ENCODE measurements at places on chromosomes 4 and X.

GRCh38 chr4:185335579-185335978 is 60.1 kb downstream of the LRP2BP start:
- DNase-seq = no peak

DNA sequence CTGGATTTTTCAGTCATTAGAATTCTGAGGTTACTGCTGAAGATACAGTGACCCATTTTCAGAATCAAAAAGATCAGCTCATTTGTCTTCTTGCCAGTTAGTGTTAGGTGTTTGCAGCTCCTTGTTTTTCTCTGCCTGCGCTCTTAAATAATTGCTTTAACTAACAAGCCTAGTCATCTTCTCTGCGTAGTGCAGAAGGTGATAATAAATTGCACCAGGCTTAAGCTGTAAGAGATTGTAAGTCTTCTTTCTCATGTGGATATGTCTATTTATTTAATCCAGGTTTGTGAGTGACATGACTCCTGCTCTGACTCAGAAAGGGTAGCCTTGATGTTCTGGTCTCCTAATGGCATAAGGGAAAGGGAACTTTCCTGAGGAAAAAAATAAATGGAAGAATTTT is 167.2 kb downstream of the CEP135 start:
- DNase-seq = no peak

DNA sequence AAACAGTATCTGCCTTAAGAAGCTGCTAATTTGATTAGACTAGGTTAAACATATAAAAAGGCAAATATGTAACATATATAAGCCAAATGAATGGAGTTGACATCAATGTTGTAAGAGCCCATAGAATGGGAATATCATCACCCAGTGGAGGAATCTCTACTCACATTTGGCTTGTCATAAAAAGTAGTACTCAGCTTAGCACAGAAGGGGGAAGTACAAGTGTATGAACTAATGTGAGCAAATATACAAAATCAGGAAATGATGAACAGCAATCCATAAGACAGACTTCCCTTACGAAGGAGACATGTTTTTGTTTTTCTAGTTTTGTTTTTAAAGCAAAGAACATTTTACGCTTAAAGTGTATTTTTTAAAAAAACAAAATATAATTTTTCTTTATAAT is 74.9 kb downstream of the MAB21L2 start:
- DNase-seq = no peak

GRCh38 chrX:118038614-118039365 is 77.8 kb downstream of the KLHL13 start:
- DNase-seq = no peak

DNA sequence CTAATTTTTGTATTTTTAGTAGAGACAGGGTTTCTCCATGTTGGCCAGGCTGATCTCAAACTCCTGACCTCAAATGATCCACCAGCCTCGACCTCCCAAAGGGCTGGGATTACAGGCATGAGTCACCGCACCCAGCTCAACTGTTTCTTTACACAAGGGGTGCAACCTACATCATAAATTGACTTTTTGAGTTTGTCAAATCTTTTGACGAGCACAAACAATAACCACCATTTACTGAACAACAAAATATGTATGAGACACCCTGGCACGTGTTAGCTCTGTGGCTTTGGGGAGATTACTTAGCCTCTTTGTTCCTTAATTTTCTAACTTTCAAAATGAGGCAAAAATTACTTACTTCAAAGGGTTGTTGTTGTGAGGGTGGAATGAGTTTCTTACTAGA is 23.5 kb upstream of the SLC34A2 start:
- no peak for DNase-seq

DNA sequence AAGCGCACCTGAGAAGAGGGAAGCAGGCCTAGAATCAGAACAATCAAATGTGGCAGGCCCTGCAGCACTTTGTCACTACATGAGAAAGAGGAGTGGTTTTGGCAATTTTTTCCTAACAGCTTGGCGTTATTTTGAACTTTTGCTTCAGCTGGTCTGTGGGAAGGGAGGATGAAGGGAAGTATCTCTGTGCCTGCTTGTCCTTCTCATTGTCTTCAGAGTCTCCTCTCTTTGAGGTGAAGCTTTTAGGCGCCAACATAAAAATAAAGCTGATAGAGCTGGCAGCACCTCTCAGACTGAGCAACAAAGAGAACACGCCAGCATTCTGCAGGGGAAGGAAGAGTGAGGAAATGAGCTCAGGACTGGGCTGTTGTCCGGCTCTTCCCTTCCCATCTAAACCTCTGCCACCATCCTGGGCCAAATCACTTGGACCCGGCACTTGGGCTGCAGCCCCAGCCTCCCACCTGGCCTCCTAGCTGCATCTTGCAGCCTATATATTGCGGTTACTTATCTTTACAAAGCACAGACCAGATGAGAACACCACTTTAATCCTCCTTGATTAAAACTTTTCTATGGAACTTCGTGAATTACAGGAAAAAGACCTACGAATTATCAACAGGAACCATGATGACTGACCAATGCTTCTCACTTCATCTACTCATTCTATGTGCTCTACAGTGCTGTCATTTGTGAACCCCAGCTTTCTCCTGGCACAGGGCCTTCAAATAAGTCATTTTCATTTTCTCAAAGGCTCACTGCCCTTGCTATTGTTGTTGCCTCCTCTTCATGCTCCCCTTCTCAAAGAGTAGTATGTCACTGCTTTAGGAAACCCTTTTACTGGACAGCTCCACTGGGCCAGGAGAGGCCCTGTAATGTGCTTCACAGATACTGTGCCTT is 476.4 kb upstream of the HS3ST1 start:
- DNase-seq = no peak

DNA sequence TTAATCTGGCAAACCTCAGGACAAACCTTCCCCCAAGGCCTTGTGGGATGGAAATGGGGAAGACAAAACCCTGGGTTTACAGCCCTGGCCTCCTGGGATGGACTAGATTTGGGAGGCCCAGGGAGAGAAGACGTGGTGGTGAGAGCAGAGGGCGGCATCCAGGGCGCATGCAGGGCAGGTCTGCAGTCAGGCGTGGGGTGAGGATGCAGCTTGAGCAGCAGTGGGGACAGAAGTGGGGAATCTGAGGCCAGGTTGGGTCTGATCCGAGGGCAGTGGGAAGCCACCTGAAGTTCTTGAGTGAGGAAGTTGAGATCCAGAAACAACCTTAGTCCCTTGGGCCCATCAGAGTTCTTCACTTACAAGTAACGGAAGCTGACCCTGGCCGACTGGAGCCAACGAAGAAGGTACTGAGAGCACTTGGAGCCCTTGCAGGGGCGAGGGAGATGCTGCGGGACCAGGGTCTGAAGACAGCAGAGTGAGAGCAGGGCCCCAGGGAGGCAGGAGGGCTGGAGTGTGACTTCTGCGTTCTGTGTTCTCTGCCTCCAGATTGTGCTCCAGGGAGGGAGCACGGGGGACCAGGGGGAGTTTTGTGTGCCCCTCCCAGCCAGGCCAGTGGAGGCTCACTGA is 42.0 kb upstream of the GPR78 start:
- DNase-seq = no peak

DNA sequence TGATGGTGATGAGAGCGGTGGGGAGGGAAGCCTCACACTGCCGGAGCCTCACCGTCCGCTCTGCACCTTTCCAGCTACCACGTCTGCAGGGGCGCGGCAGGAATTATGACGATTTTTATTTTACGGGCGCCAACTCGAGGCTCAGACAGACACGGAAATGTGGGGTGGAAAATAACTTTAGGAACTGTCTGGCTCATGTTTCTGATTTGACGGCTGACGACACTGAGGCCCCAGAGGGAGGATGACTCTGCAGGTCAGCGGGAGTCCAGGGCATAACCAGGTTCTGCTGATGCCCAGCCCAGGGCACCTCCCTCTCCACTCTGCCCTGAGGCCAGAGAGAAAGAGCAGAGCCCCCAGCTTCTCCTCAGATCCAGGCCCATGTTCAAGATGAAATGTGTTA is 43.9 kb downstream of the C4orf50 start:
- no peak for DNase-seq

DNA sequence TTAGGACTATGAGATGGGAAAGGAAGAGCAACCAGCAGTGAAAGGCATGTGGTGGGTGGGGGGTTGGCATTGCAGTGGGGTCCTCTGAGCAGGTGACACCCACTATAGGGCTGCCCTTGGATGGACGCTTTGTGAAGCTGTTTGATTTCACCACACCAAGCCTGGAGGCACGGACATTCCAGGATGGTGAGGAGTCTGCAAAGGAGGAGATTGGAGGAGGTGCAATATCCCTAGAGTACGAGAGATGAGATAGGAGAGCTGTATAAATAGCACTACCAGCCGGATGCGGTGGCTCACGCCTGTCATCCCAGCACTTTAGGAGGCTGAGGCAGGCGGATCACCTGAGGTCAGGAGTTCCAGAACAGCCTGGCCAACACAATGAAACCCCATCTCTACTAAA is 42.3 kb downstream of the SHOX start:
- no peak for DNase-seq

All from T follicular helper cell (primary cell).